ENCODE measurements at places on chromosomes 6 and 20. TPM values are rescaled to one million over a fixed set of nuclear protein-coding genes. Genes with fewer than 3 reads are reported as not detected.
A peak's percentile ranks its signal among the peaks of the same experiment; 100 is the strongest.

SH3BGRL2 gene
- polyA plus RNA-seq: 6.4 TPM

HDGFL1 gene
- polyA plus RNA-seq: not detected

SPEF1 gene
- polyA plus RNA-seq: not detected

- DNase-seq: peak; percentile 65
These were observed 275.4 kb downstream of the PHF3 start for GRCh38 chr6:63910863-63911551.

DNA sequence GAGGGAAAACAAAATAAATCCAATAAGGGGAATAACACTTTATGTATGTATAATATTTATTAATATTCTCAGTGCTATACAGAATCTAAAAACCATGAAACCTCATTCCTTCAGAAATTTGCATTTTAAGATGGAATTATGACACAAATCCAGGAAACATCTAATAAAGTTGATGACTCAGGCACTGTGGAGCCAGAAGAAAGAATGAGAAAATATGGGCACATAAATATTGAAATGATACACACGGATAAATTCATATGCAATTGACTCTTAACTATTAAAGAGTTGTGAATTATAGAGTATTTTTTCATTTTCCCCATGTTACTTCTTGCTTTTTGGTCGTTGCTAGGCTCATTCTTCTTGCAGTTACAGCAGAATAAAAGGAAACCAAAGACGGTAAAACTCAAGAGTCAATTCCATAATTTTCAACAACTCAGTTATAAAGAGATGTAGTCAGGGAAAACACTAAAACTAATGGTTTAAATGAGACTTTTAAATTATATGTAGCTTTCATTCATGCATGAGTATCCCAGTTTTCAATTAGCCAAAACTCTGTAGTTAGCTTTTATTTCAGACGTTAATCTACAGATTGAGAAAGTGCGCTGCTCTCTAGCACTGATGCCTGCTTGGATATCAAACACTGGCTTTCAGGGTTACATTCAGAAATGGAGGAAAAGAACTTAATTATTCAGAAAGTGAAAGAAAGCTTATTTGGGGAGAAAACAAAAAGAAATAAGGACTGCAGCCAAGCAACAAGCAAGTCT is 95.4 kb downstream of the ADGRB3 start:
- DNase-seq: no peak

VNN1 gene
- 0.14 TPM for polyA plus RNA-seq

- peak; percentile 19 for DNase-seq
These were observed 464.2 kb downstream of the QKI start for GRCh38 chr6:163878698-163879097.

DNA sequence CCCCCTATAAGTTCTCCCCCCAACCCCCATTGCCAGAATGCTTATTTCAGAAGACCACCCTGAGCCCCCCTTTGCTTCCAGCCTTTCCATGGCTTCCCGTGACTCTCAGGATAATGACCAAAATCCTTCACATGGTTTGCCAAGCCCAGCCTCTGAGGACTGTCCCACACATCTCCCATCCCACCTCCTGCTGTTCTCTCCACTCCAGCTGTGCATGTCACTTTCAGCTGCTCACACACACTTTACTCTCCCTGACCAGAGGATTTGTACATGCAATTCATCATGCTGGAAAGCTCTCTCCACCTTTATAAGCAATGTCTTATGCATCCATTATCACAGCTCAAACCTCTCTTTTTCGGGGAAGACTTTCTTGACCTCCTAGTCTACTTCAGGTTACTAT is 164.2 kb downstream of the PRL start:
- DNase-seq: peak; percentile 46

FAXC gene
- 0.96 TPM for polyA plus RNA-seq

DNA sequence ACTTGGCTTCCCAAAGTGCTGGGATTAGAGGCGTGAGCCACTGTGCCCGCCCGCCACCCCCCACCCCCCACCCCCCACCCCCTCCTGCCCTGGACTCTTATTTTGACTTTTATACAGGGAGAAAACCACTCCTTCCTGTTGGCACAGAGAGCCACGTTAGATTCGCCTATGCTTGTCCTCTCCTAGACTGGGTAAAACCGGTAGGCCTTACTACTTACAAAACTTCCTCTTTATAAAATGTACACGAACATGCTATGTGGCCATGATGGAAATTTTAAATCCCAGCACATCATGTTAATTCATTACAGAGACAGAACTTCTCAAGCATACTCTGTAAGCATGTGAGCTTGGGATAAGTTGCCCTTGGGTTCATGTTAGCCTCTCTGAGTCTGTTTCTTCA is 124.2 kb downstream of the SLC24A3 start:
- no peak for DNase-seq
